ENCODE measurements at places on chromosomes 4 and X. TPM values are rescaled to one million over a fixed set of nuclear protein-coding genes. Genes with fewer than 3 reads are reported as not detected.

DNA sequence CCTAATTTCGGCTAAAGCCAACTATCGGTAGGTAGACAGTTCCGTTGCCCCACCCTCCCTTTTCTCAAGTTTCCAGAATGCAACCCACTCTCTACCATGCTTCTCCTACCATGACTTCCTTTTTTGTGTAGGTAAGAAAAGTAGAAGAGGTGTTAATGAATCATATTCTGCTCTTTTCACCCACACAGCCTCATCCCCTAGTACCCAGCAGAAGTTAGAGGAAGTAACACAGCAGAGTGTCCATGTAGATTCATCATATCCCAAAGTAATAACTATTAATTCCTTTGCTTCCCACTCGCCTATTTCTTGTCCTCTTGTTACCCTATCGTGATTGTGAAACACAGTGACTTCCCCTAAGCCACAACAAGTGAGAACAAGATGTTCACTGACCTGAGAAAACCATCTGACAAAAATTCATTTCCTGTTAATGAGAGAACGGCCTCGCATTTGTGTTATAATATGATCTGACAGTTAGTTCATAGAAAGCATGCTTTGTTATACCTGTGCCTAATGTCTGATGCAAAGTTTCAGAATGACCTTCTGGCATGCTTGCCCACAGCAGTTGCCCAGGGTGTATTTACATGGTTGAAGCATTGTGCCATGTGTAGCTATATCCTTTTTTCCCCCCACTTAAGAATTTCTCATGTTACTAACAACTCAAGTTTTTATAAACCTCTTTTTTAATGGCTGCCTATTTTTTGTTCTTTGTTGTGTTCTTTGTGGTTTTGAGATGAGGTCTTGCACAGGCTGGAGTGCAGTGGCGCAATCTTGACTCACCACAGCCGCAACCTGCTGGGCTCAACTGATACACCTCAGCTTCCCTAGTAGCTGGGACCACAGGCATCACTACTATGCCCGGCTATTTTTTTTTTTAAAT lies 185.6 kb downstream of the RAP1GDS1 start:
- H3K27ac ChIP-seq: peak overlapping the region; percentile 90
- peaks cover 3% of the 10 kb centered on the region for H3K27me3 ChIP-seq
- H3K4me1 ChIP-seq: peaks cover 43% of the 10 kb centered on the region
- H3K36me3 ChIP-seq: peaks cover 26% of the 10 kb centered on the region
- H3K4me3 ChIP-seq: peak overlapping the region; percentile 67

GRCh38 chr4:56438766-56439165 lies 2.7 kb downstream of the PAICS start:
- peaks cover 3% of the 10 kb centered on the region for H3K27me3 ChIP-seq
- peak overlapping the region; percentile 56 for H3K4me3 ChIP-seq
- H3K4me1 ChIP-seq: peaks cover 48% of the 10 kb centered on the region

DNA sequence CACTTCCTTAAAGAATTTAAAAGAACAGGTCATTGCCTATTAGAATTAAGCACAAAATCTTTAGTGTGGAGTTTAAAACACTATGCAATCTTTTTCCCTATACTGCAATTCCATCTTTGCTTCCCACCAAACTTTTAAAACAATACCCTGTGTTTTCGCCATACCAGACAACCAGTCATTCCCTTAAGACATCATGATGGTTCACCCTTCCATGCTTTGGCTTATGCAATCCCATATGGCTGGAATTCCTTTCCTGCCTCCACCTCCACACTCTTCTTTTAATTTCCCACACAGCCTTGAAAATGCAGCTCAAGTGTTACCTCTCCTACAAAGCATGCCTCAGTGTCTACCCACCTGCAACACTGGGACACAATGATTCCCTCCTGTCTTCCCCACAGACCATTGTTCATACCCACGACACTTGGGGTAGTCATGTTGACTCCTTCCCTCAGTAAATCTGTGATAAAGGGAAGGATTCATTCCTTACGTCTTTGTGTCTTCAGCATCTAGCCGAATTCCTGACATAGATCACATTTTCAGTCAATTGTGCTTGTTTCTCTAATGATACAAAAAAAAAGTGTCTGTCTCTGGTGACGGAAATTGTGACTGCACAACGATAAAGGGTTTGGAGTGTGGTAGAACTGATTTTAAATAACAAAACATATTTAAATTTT lies 166.3 kb downstream of the FNIP2 start:
- H3K4me1 ChIP-seq: peaks cover 6% of the 10 kb centered on the region
- no peak overlapping the region for H3K27ac ChIP-seq
- peaks cover 2% of the 10 kb centered on the region for H3K27me3 ChIP-seq
- H3K4me3 ChIP-seq: no peak overlapping the region
- DNase-seq: no peak
- no peaks in the 10 kb centered on the region for H3K36me3 ChIP-seq

DNA sequence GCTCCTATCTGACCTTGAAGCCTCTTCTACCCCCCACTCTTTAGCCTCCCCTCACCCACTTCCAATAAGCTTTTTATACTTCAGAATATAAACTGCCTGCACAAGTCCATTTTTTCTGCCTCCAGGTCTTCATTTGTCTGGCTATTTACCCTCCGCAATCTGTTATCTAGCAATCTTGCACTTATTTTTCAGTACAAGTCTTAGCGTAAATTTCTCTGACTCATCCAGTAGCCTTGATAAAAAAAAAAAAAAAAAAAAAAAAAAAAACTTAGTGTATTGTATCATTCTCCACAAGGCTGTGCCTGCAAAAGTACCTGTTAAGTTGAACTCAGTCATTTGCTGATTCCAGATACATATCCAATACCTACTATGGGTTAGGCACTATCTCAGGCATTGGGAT lies 219.5 kb upstream of the DKK2 start:
- H3K27me3 ChIP-seq: no peaks in the 10 kb centered on the region
- no peaks in the 10 kb centered on the region for H3K4me1 ChIP-seq
- H3K4me3 ChIP-seq: no peak overlapping the region
- DNase-seq: no peak

- H3K36me3 ChIP-seq: no peaks in the 10 kb centered on the region
- H3K4me3 ChIP-seq: no peak overlapping the region
- H3K27ac ChIP-seq: no peak overlapping the region
- H3K27me3 ChIP-seq: no peaks in the 10 kb centered on the region
These were observed 242.7 kb upstream of the DCAF8L1 start for GRCh38 chrX:28223991-28224390.

- H3K36me3 ChIP-seq: peaks cover 1% of the 10 kb centered on the region
- DNase-seq: no peak
- no peak overlapping the region for H3K4me3 ChIP-seq
- no peaks in the 10 kb centered on the region for H3K27me3 ChIP-seq
- no peaks in the 10 kb centered on the region for H3K4me1 ChIP-seq
- no peak overlapping the region for H3K27ac ChIP-seq
These were observed 509.7 kb downstream of the INPP4B start for GRCh38 chr4:142336251-142336934.

DNA sequence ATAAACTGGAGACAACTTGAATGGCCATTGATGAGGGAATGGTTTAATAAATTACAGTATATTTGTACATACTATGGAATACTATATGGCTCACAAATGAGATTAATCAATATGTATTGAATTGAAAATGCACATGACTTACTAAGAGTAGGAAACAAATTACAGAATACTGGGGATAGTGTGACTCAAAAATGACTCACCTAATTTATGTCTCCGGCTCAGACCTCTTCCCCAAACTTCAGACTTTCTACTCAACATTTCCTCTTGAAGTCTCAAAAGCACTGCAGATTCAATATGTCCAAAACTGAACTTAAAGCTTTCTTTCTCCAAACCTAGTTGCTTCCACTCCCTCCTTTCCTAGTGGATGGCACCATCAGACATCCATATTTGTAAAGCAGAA lies 28.8 kb upstream of the GRIA3 start:
- no peaks in the 10 kb centered on the region for H3K4me1 ChIP-seq
- H3K4me3 ChIP-seq: no peak overlapping the region
- H3K36me3 ChIP-seq: no peaks in the 10 kb centered on the region
- no peak for DNase-seq
- no peak overlapping the region for H3K27ac ChIP-seq

GRCh38 chr4:37555322-37555721 lies 130.9 kb downstream of the RELL1 start:
- no peaks in the 10 kb centered on the region for H3K36me3 ChIP-seq
- no peaks in the 10 kb centered on the region for H3K27me3 ChIP-seq
- H3K4me3 ChIP-seq: no peak overlapping the region
- no peak for DNase-seq
- no peak overlapping the region for H3K27ac ChIP-seq

The XAGE1A gene
- total RNA-seq: not detected

The PORCN gene
- 13.6 TPM for total RNA-seq

The RASL11B gene
- 1.6 TPM for total RNA-seq

The PLAC8 gene
- 41.9 TPM for total RNA-seq

The FGF16 gene
- not detected for total RNA-seq

The CPZ gene
- not detected for total RNA-seq

Data from activated T-helper 1 cell treated with anti-CD3 and anti-CD28 coated beads, Interleukin-12 subunit alpha, Interleukin-12 subunit beta, Interleukin-2, Interleukin-4 antibody, amounts not matched to agents 30 ng/mL and 10 ng/mL and 1 ng/mL, durations not matched to agents 14 hours and 24 hours and 36 hours (primary cell).